ENCODE measurements at places on chromosomes 2 and 18.

DNA sequence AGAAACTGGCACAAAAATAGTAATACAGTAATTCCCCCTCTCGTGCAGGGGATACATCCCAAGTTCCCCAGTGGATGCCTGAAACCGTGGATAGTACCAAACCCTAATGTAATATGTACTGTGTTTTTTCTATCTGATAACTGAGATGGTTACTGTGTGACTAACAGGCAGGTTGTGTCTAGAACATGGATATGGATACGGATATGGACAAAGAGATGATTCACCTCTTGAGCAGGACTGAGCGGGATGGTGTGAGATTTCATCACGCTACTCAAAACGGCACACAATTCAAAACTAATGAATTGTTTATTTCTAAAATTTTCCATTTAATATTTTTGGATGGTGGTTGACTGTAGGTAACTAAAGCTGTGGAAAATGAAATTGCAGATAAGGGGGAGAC lies 3.4 kb downstream of the MBD1 start:
- no peak for DNase-seq

DNA sequence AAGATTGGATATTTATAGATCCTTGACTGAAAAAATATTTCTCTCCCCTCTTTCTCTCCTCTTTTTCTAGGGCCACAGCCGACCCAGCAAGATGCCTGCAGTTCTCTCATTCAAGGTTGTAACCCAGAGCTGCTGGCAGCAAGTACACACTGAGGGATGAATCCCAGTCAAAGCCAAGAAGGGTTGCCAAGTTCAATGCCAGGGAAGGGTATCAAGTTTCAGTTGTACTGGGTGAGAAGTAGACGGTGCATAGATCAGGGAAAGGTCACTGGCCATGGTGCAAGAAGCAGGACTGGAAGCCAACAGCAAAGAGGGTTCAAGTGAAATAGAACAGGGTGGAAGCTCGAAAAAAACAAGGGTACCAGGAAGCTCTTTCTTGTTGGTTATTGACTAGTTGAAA lies 170.2 kb downstream of the NRP2 start:
- DNase-seq: no peak

GRCh38 chr2:201378496-201379397 lies 21.6 kb upstream of the FLACC1 start:
- no peak for DNase-seq

DNA sequence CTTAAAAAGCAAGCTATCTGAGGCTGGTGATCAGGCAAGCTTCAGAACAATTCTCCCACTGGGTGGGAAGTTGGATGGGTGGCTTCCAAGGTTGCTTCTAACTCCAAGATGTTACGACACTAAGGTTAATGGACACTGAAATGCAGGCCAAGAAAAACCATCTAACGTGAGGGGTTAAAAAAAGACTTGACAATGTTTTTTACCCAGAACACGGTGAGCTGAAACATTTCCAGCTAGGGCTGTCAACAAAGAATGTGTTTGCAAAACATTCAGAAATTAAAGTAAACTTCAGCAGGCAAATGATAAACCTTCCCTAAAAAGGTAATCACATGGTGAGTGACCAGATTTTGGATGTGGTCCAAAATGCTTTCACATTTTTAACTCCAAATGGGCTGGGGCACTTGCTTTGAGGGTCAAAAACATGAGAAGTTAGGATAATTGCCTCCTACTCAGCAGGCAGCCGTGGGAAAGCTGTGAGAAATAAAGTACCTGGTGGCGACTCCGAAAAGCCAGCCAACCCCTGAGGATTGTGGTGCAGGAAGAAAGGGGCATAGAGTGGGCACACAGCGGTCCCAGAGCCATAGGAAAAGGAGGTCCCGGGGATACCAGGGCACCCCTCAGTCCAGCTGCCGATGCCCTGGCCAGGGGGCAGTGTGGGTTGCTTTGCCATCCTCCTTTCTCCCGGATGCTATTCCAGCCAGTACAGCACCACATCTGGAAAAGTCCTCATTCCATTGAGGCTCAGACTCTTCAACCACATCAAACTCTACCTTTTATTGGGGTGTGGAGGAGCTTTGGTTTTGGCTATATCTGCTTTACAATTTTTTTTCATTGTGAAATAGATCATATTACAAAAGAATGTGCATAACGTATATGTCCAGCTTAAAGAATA lies 90.0 kb upstream of the ATL2 start:
- no peak for DNase-seq

DNA sequence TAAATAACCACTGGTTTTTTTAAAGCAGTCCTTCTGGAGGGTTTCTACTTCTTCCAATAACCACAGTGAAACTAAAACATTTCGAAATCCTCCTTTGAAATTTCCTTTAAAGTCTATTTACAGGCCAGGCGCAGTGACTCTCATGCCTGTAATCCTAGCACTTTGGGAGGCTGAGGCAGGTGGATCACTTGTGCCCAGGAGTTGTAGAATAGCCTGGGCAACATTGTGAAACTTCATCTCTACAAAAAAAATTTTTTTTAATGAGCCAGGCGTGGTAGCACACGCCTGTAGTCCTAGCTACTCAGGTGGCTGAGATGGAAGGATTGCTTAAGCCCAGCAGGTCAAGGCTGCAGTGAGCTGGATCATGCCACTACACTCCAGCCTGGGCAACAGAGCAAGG lies 15.2 kb downstream of the KIDINS220 start:
- no peak for DNase-seq

DNA sequence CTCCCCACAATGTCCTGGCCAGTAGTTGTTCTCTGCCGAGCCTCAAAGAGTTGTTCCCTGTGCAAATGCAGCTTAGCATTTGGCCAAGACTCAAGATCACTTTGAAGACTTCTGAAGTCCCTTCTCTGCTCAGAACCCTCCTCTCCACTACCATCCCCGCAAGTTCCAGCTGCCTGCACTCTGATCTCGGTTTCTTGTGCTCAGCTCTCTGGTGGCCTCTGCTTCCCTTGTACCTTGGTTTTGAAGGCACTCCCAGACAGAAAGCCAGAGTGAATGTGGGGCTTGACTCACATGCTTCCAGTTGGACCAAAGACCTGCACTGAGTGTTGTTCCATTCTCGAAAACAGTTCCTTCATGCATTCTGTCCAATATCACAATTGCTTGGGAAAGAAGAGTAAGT lies 28.6 kb downstream of the CRACDL start:
- no peak for DNase-seq

DNA sequence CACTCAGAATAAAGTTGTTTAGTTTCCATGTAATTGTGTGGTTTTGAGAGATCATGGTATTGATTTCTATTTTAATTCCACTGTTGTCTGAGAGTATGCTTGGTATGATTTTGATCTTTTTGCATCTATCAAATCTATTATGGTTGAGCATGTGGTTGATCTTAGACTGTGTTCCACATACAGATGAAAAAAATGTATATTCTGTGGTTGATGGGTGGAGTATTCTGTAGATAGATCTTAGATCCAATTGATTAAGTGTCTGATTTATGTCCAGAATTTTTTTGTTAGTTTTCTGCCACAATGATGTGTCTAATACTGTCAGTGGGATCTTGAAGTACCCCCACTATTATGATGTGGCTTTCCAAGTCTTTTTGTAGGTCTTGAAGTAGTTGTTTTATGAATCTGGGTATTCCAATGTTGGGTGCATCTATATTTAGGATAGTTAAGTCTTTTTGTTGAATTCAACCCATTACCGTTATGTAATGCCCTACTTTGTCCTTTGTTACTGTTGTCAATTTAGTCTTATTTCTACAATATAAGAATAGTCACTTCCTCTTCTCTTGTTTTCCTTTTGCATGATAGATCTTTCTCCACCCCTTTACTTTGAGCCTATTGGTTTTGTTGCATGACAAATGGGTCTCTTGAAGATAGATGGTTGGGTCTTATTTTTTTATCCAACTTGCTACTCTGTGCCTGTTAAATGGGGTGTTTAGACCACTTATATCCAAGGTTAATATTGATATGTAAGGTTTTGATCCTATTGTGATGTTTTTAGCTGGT lies 101.8 kb downstream of the TRABD2A start:
- DNase-seq: no peak

- DNase-seq: no peak
These were observed 62.4 kb upstream of the GCFC2 start for GRCh38 chr2:75772908-75773630.

DNA sequence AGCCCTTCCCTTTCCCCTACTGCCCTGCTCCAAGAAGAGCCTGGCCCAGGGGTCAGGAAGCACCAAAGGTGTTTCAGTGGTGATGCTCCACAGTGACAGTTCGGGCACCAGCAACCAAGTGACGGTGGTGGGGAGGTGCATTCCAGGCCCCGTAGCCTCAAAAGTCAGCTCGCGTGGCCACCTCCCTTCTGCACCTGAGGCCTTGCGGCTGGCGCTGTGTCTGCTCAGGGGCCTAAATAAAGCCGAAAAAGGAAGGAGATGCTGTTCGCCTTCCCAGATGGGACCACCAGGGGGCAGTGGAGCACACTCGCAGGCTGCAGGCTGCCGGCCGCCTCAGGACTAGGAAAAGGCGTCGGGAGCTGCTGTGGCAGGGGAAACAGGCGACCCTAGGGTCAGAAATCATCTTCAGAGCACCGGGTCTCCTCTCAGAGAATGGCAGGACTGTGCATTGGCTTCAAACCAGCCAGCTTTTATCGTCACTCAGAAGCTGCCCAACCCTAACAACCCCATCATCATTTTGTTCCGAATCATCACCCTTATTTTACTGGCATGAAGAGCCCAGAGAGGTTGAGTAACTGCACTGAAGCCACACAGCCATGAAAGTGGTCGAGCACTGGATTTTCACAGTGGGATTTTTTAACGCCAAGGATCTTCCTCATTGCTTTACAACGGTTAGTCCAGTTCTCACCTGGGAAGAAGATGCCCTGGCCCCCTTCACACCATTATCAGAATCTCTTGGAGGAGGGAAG lies 213.0 kb upstream of the CELF4 start:
- DNase-seq: peak; percentile 48

DNA sequence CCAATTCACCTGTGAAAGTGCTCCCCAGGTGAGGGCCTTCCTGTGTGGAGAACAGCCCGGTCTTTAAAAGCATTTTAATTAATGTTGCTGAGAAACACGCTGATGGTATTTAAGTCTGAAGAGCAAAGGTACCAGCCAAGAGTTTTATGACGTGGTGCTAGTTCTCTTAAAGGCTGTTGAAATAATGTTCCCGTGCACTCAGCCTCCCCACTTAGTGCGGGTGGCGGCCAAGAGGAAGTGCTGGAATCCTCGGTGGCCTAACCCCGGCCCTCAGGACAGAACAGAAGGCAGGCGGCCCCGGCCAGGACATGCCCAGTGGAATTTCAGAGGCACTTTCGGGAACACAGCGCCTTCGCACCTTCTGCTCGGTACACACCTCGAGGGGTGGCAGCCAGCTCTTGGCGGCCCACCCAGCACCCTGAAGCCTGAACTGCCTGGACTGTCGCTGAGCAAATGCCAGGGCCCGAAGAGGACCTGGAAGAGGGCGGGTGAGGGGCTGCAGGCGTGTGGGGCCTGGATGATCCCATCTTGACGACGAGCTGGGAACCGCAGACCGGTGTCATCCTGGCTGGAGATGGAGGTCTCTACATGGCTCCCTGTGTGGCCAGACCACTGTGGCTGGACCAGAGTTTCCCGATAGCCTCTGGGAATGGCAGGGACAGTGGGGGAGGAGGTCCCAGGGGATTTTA lies 142.9 kb downstream of the ASB1 start:
- DNase-seq: no peak
